Left renal pelvis (tissue), 4 donors: ENCODE measurements at places on chromosomes 4 and X. TPM values are rescaled to one million over a fixed set of nuclear protein-coding genes. Genes with fewer than 3 reads are reported as not detected.

GRCh38 chr4:120855307-120856001 lies 67.1 kb downstream of the PRDM5 start:
- no peak for DNase-seq

- no peak for DNase-seq
These were observed 545.0 kb downstream of the GABRG1 start for GRCh38 chr4:45578874-45579273.

GRCh38 chr4:8741513-8742226 lies 130.0 kb downstream of the HMX1 start:
- no peak for DNase-seq

The CA5B gene
- 8.2 TPM for polyA plus RNA-seq

DNA sequence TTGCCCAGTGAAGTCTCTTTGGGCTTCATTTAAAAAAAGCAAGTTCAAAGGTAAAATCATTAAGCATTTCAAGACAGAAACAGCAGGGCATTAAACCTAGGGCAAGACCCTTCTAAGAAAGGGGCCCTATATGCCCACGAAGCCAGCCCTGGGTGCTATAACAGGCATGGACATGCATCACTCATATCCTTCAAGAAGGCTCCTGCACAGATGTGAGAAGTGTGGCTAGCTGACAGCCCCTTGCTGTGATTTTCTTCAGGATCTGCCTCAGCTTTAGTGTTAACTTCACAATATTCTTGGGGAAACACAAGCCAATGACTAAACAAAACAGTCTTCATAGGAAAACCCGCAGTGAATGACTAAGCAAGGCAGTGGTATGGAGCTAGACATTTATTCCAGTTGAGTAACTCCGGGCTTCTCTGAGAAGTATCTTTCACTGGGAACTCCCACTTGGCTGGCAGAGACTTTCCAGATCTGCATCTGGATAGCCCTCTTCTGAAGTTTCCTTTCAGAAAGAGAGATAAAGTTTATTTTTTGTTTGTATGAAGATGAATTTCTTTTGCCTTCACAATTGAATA lies 11.9 kb upstream of the MAOA start:
- DNase-seq = no peak

DNA sequence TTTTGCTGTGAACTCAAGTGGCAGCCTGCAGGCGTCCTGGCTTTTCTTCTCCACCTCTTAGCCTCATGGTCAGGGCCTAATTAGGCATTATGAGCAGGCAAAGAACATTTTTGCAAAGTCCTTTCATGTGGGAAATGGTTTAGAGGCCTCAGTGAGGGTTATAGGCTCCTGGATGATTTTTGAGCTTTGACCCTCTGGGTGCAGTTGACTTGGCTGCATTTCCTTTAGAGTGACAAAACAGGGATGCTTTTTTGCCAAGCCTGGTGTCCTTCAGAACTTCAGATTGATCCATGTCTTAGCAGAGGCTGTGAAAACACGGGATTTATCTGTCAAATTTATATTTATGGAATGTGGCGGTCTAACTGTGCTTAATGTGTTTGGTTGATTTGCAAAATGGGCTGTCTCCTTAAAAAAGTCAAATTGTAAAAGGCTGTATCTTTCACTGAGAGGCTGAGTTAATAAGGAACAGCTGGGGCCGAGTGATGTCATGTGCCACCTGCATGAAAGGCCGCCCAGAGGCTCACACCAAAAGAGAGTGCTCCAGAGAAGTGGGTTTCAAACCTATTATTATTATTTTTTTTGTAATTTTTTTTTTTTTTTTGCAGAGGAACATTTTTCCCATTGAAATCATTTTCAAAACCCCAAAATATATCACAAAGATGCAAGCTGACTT lies 192.2 kb upstream of the ARX start:
- DNase-seq = no peak

The PF4V1 gene
- polyA plus RNA-seq = not detected

GRCh38 chr4:72006586-72006985 lies 25.2 kb upstream of the NPFFR2 start:
- DNase-seq = no peak

DNA sequence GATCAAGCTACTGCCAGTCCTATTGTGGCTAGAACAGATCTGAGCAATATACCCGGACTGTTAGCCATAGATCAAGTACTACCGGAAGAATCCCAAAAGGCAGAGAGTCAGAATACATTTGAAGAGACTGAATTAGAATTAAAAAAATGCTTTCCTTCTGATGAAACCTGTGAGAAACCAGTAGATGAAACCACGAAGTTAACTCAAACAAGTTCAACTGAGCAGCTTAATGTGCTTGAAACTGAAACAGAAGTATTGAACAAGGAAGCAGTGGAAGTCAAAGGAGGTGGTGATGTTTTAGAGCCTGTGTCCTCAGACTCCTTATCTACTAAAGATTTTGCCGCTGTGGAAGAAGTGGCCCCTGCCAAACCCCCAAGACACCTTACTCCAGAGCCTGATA lies 46.8 kb downstream of the WDR44 start:
- no peak for DNase-seq

DNA sequence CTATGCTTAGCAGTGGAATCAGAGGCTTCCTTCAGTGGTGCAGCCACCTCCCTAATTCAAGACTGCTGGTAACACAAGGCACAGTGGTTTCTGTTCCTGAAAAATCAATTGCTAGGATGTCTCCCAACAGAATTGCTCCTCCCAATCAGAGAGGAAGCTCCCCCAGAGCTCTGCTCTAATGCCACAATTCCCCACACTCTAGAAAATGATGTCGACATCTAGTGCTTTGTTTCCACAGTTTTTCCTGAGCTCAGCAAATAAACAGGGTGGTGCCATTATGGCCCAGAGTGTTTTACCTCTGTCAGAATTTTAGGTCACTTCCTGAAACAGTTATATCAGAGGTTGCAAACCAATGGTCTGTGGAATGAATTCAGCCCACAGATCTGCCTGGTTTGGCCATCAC lies 24.7 kb downstream of the TAB3 start:
- no peak for DNase-seq

The ZNF81 gene
- polyA plus RNA-seq = 7.0 TPM

The TMPRSS11A gene
- not detected for polyA plus RNA-seq

The NXF3 gene
- polyA plus RNA-seq = 0.24 TPM

GRCh38 chr4:66930206-66930605 lies 615.1 kb downstream of the CENPC start:
- no peak for DNase-seq

The AKAP4 gene
- polyA plus RNA-seq = not detected

DNA sequence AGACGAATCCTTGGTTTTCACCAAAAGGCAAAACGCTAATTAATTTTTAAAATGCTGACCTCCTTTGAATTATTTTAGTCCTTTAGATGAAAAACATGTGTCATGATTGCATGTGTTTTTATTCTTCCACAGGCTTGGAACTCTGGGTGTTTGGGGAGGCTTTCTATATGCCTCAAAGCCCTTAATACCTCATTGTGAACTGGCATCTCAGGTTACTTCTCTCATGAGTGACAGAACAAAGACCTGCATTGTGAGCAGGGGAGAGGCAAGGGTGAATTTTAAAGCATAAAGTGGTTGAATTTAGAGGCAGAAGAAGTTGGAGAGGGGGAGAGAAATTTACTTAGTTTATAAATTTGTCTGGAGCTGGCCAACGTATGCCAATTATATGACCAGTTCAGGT lies 119.5 kb downstream of the ARSF start:
- DNase-seq = no peak

The NHSL2 gene
- 9.2 TPM for polyA plus RNA-seq

The KLHL13 gene
- 69.0 TPM for polyA plus RNA-seq

DNA sequence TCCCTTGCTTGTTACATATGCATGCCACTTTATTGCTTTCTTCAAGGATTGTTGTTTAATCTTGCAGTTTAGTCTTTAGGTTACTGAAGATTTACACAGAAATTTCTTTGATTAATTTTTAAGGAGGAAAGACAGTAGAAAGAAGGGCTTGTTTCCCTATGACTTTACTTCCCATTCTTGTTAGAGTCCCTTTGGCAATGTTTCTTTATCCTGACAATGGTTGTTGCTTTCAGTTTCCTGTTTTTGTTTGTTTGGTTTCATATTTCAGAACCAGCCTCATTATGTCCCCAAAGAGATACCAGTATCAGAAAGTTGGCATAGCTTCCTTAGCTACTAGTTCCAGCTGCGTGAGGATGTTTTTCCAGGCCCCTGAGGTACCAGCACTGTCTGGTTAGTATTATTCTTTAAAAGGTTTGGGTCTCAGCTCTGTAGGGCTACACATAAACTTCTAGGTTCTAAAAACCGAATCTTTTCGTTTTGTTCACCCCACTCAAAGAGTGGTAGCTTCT lies 61.3 kb upstream of the UNC5C start:
- DNase-seq = no peak

The L1CAM gene
- polyA plus RNA-seq = 67.6 TPM

- no peak for DNase-seq
These were observed at the start of gene PROM1 for GRCh38 chr4:16083241-16084191. Gene PROM1 (minus strand): TSS chr4:16084023. CDS start chr4:16075906, 8,117 bp downstream.

- DNase-seq = no peak
These were observed 577 bp upstream of the PIM2 start for GRCh38 chrX:48919360-48919841.

DNA sequence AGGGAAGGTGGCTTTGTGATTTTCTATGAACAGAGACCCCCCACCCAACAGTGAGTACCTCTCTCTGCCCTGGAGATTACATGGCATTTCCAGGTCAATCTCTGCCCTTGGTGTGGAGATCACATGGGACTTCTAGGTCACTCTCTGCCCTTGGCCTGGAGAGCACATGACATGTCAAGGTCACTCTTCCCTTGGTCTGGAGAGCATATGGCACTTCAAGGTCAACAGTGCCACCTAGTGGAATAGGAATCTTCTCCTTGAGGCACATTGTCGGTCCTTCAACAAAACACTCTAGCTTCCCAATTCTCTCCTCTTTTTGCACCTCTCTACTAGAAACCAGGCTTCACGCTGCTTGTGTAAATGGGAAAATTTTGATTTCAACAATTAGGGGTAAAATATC lies 66.2 kb upstream of the TACR3 start:
- DNase-seq = no peak

DNA sequence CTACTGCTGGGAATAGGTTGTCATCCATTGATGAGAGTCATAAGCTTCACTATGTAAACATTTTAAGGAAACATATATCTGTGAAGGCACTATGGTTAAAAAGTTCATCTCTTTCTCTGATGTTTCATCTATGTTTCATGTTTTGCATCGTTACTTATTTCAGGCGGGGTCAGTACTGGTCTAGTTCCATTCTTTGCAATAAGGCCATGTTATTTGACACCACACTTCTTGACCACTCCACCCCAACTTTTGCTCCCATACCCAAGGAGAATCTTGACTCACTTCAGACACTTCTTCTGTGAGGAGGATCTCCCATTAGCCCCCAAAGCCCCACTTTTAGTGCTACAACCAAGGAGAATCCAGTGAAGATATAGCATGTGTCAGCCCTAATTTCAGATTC lies 119.4 kb downstream of the GRIA3 start:
- DNase-seq = no peak

DNA sequence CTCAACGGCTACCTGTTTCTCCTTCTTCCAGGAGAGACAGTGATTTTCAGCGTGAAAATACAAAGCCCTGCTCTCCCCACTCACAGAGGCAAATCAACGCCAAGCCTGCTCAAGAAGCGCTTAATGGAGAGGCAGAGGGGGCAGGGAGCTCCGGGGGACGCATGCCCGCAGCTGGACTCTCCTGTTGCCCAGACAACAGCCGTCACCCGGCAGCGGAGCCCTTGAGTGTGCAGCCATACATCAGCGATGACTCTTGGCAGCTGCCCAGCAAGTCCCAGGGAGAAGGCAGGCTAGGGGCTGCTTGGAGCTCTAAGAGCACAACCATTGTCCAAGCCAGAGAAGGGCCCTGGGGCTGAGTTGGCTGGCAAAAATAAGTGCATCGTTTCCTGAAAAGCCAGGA lies 71.0 kb upstream of the AFAP1 start:
- DNase-seq = peak; percentile 96

- no peak for DNase-seq
These were observed 82.4 kb upstream of the MTM1 start for GRCh38 chrX:150486011-150486410.

DNA sequence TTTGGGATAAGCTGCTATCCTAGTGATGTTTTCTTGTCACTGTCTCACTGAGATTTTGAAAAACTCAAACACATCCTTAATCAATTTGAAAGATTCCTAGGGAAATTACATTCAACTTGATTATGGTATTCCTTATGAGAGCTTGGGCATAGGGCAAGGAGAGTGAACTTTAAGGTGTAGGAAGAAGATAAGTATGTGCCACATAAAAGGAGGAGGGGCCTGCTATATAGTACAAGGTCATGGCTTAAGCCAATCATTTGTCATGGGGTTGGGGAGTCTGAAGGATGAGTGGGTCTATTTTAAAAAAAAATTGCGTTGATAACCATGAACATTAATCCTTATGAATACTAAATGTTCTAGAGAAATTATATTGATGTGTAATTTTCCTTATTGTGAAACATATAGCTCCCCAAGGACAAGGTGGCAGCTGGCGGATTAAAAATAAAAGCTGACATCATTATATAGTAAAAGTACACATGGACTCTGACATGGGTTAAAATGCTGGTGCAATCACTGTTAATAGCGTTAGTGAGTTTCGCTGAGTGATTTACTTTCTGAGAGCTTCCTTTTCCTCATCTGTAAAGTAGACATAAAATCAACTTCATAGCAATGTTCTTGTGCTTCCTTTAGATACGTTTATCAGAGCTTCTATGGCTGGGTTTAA lies 17.4 kb downstream of the GALNT7 start:
- no peak for DNase-seq

The TRIM61 gene
- polyA plus RNA-seq = 2.4 TPM

GRCh38 chr4:137819964-137820383 lies 287.7 kb upstream of the PCDH18 start:
- DNase-seq = no peak

DNA sequence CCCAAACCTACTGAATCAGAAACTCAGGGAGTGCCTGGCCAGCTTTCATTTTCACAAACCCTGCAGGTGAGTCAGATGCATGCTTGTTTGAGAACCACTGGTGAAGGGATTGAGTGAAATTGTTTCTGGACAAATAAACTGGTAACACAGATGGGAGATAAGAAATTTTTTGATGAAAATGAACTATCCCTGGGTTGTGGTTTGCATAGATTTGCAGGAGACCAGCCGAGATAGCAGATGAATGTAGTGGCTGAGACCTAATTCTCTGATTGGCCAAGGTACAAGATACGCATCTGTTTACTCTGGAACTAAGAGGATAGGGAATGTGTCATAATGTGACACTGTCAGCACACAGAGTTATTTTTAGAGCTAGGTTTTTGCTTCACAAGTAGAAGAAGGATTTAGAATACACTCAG lies 117.8 kb upstream of the NOCT start:
- DNase-seq = no peak

The GAB1 gene
- 60.7 TPM for polyA plus RNA-seq

GRCh38 chrX:11750046-11750445 lies 8.0 kb upstream of the MSL3 start:
- DNase-seq = no peak

- no peak for DNase-seq
These were observed 14.5 kb downstream of the DOCK11 start for GRCh38 chrX:118510111-118510510.

GRCh38 chr4:86414686-86415085 lies 54.8 kb upstream of the MAPK10 start:
- no peak for DNase-seq

- DNase-seq = no peak
These were observed 852 bp upstream of the WDR44 start for GRCh38 chrX:118345045-118345463.

The MAML3 gene
- 16.9 TPM for polyA plus RNA-seq

The INTU gene
- polyA plus RNA-seq = 19.9 TPM

The SHROOM2 gene
- 18.0 TPM for polyA plus RNA-seq

GRCh38 chrX:78493180-78493579 lies 165.8 kb upstream of the CYSLTR1 start:
- DNase-seq = no peak

The ZBTB33 gene
- 25.3 TPM for polyA plus RNA-seq

The TMSB15A gene
- 55.8 TPM for polyA plus RNA-seq
